ENCODE measurements at places on chromosomes 16 and 17. TPM values are rescaled to one million over a fixed set of nuclear protein-coding genes. Genes with fewer than 3 reads are reported as not detected.

The DBF4B gene
- total RNA-seq: 2.7 TPM

- no peak for DNase-seq
- H3K27ac ChIP-seq: no peak overlapping the region
- H3K27me3 ChIP-seq: peaks cover 2% of the 10 kb centered on the region
- H3K36me3 ChIP-seq: no peaks in the 10 kb centered on the region
Observed at GRCh38 chr17:58615768-58616659, 75.8 kb downstream of the TEX14 start.

The KCNJ18 gene
- total RNA-seq: not detected

The ACTG1 gene
- total RNA-seq: 13,273 TPM

GRCh38 chr17:75370286-75370915 lies 35.1 kb downstream of the GRB2 start:
- H3K27me3 ChIP-seq: no peaks in the 10 kb centered on the region
- DNase-seq: peak; percentile 47
- H3K27ac ChIP-seq: no peak overlapping the region
- peaks cover 15% of the 10 kb centered on the region for H3K4me1 ChIP-seq

The MMP25 gene
- total RNA-seq: under 0.01 TPM

DNA sequence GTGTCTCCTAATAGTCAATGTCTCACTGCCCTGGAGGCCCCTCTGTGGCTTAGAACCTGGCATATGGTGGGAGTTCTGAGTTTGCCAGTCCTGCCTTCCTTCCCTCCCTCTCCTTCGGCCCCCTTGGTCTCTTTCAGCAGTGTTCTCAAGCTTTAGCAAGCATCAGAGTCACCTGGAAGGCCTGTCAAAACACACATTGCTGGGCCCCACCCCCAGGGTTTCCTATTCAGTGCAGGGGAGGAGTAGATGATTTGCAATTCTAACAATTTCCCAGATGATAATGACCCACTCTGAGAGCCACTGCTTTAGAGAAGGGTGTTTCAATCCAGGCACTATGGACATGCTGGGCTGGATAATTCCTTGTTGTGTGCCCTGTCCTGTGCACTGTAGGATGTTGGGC lies 26.4 kb upstream of the TMEM220 start:
- H3K4me3 ChIP-seq: no peak overlapping the region
- no peak overlapping the region for H3K27ac ChIP-seq
- no peaks in the 10 kb centered on the region for H3K36me3 ChIP-seq
- H3K4me1 ChIP-seq: no peaks in the 10 kb centered on the region

The KRTAP1-1 gene
- total RNA-seq: 2.4 TPM

DNA sequence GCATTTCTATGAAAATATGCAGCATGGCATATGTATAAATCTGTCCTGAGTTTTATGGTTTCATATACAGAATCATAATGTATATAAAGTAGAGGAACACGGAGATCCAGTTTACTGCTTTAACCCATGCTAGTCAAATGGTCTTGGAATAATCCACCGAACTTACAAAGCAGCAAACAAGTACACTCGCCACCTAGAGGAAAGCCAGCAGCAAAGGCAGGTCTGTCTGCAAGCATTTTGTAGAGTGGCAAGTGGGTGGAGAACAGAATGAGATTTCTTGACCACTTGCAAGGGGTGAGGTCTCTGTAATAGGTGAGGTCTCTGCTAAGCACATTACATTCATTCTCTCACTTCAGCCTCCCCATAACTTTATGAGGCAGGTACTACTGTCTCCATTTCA lies 308.3 kb downstream of the CA10 start:
- no peak overlapping the region for H3K27ac ChIP-seq
- H3K4me3 ChIP-seq: no peak overlapping the region
- no peaks in the 10 kb centered on the region for H3K4me1 ChIP-seq
- no peaks in the 10 kb centered on the region for H3K27me3 ChIP-seq

DNA sequence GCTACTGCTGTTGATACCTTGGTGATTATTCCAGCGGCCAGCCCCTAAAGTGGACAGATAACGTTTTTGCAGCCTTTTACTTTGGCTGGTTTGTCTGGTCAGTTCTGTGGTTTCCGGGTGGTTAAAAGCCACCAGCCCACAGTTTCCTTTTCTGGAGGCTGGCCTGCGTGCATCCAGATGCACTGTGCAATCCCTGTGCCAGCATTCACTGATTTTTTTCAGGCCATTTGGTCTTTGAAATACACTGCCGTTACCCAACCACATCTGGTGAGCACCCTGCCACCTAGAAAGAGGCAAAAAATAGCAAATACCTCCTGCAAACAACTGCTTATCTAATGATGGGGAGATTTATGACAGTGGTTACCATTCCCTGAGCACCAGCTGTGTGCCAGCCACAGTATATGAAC lies 797 bp downstream of the NUDT7 start:
- no peak for DNase-seq
- peak overlapping the region; percentile 85 for H3K4me3 ChIP-seq
- H3K27ac ChIP-seq: peak overlapping the region; percentile 66

DNA sequence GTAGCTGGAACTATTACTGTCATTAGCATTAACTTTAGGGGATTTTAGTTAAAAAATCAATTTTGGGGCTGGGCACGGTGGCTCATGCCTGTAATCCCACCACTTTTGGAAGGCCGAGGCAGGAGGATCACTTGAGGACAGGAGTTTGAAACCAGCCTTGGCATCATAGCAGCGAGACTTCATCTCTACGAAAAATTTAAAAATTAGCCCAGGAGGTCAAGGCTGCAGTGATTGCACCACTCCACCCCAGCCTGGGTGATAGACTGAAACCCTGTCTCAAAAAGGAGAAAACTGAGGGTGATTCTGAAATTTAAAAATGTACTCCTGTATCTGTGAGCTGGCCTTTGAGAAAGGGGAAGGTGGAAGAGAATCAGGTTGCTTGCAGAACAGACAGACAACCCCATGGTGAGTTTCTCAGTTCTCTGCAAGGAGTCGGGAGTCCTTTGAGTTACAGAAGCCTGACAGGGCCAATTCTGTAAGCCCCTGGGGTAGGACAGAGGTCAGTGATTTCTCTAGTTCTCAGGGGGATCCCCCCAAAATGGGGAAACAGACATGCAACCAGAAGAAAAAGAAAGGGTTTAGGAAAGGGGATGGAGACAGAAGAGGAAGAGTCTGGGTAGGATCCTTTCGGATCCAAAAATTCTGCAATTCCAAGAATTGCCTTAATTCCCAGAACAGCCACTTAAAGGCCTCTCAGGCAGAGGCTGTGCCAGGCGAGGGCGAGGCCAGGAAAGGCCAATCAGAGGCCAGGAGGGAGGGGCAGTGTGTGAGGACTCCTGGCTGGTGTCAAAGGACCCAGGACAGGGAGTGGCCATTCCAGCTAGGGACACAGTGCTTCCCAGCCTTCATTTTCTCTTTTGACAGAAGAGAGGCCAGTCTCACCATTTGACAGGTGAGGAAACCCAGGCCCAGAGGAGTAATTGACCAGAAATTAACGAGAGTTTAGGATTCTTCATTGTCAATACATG lies 6.7 kb downstream of the NUPR1 start:
- H3K36me3 ChIP-seq: peaks cover 3% of the 10 kb centered on the region
- H3K4me1 ChIP-seq: peaks cover 2% of the 10 kb centered on the region
- no peak overlapping the region for H3K27ac ChIP-seq
- no peaks in the 10 kb centered on the region for H3K27me3 ChIP-seq
- H3K4me3 ChIP-seq: no peak overlapping the region
- DNase-seq: no peak

- H3K27ac ChIP-seq: no peak overlapping the region
- no peaks in the 10 kb centered on the region for H3K4me1 ChIP-seq
- no peaks in the 10 kb centered on the region for H3K36me3 ChIP-seq
- DNase-seq: no peak
- H3K27me3 ChIP-seq: no peaks in the 10 kb centered on the region
Observed at GRCh38 chr16:12927591-12927990, 26.2 kb downstream of the SHISA9 start.

The ATP2A1 gene
- 0.36 TPM for total RNA-seq

The TACO1 gene
- total RNA-seq: 21.0 TPM

DNA sequence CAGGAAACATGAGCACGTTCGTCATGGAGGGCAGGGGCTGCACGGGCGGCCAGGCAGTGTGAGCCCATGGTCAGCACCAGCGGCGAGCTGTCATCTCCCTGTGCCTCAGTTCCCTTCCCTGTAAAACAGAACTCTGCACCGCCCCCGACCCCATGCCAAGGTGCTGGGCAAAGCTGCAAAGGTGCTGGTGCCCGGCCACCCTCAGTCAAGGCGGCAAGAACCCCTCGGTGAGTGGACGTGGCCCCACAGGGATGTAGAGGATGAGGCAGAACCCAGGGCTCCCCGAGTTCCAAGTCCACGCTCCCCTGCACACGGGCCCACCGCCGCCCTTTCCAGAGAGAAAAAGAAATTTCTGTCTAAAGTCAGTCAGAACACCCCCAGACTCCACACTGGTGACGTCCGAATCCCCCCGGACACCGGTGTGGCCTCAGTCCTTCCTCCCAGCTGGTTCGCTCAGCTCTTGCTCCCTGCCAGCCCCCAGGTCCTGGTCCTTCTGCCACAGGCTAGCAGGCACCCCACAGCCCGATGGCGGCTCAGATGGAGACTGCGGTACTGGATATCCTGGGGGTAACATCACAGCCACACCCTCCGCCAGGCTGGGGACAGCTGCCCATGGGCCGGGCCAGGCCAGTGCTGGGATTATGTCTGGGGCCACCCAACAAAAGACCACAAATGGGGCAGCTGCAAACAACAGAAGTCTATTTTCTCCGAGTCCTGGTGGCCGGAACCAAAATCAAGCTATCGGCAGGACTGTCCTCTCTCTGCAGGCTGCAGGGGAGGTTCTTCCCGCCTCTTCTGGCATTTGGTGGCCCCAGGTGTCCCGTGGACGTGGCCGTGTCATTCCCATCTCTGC lies 14.4 kb upstream of the BAHCC1 start:
- H3K4me3 ChIP-seq: no peak overlapping the region
- no peaks in the 10 kb centered on the region for H3K36me3 ChIP-seq
- H3K27ac ChIP-seq: no peak overlapping the region
- H3K27me3 ChIP-seq: peaks cover 3% of the 10 kb centered on the region
- no peaks in the 10 kb centered on the region for H3K4me1 ChIP-seq

DNA sequence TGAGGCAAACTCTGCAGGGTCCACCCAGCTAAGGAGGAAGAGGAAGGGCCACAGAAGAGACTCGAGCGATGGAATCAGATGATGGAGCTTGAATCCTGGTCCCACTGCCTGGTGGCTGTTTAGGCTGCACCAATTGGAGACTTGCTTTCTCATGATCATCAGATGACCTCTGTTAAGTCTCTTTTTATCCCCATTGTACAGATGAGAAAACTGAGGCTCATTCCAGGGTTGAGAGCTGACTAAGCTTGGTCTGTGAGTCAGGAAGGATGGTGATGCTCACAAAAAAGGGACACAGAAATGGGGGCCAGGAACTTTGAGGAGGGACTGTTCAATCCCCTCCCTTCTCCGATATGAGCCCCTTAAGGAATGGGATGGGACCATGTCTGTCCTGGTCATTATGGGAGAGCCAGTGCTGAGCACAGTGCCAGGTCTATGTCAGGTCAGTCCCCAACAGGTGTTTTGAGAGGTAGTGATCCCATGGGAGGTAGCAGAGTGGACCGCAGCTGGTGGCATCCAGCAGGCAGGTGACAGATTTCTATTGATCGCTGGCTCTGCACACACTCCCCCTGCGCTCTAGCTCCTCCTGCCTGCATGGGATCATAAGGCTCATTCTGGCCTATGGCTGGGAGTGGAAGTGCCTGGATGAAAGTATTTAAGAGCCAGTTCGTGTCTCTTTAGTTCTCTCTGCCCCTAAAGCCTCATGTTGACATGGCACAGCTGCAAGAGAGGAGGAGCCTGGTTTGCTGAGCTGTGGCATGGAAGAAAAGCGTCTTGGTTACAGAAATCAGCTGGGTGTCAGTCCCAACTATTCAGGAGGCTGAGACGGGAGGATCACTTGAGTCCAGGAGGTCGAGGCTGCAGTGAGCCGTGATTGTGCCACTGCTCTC lies 27.2 kb downstream of the SNX20 start:
- no peak overlapping the region for H3K27ac ChIP-seq
- H3K27me3 ChIP-seq: no peaks in the 10 kb centered on the region
- H3K4me3 ChIP-seq: no peak overlapping the region
- H3K4me1 ChIP-seq: no peaks in the 10 kb centered on the region
- DNase-seq: no peak

DNA sequence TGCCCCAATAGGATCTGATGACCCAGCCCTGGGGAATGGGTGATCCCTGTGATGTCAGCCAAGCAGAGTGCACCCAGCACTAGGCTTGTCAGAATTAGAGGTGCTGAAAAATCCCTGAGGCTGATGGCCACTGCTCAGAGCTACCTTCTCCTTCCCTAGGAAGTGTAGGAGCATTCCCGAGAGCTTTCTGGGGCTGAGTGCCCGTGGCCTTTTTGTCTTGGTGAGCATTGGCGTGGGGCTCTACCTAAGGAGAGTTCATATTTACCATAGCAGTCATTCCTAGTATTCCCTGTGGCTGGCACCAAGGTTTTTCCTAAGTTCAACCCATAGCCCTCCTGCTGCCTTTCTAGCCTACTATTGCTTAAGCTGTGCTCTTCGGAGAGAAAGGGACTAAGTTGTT lies 22.6 kb upstream of the ARHGAP23 start:
- peaks cover 6% of the 10 kb centered on the region for H3K36me3 ChIP-seq
- H3K4me1 ChIP-seq: no peaks in the 10 kb centered on the region
- H3K27me3 ChIP-seq: peaks cover 4% of the 10 kb centered on the region
- no peak overlapping the region for H3K27ac ChIP-seq
- no peak overlapping the region for H3K4me3 ChIP-seq
- peak; percentile 73 for DNase-seq

The LRRC75A gene
- total RNA-seq: 1.4 TPM

GRCh38 chr17:48219617-48220016 lies 112.1 kb downstream of the SNX11 start:
- DNase-seq: no peak
- peaks cover 68% of the 10 kb centered on the region for H3K27me3 ChIP-seq
- H3K36me3 ChIP-seq: no peaks in the 10 kb centered on the region
- no peak overlapping the region for H3K27ac ChIP-seq

The PRAC1 gene
- 0.88 TPM for total RNA-seq

DNA sequence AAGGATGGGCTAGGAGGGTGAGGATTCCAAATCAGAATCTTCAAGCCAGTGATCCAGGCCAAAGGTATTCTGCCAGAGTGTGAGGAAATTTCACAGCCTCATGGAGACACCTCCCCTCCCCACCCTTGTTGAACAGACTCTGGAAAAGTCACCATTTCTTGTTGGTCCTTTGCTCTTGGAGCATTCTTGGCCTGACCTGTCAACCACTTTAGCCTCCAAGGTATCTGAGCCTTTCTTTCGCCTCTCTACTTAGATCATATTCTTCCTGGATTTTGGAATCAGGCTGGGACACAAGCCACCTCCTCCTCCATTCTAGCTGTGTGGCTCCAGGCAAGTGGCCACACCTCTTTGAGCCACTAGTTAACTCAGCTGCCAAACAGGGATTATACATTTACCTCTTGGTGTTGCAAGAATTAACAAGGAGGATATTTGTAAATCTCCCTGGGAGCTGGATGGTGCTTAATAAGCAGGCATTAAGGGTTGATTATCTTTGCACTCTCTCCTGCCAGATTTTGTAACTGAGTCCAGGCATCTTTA lies 193.5 kb downstream of the WWOX start:
- no peak for DNase-seq
- no peaks in the 10 kb centered on the region for H3K36me3 ChIP-seq
- H3K4me3 ChIP-seq: no peak overlapping the region
- H3K27ac ChIP-seq: no peak overlapping the region
- no peaks in the 10 kb centered on the region for H3K27me3 ChIP-seq

GRCh38 chr17:50323060-50323459 lies 22.9 kb upstream of the XYLT2 start:
- no peaks in the 10 kb centered on the region for H3K36me3 ChIP-seq
- DNase-seq: no peak
- H3K4me3 ChIP-seq: no peak overlapping the region
- no peaks in the 10 kb centered on the region for H3K27me3 ChIP-seq

All from osteoblast (primary cell).